Activated T-helper 2 cell treated with anti-CD3 and anti-CD28 coated beads, Interferon-gamma antibody, Interleukin-2, Interleukin-4, amounts not matched to agents 10 μg/mL and 5 μg/mL and 100 μg/mL, durations not matched to agents 14 hours and 24 hours and 36 hours (primary cell): ENCODE measurements at places on chromosomes 12 and 14. TPM values are rescaled to one million over a fixed set of nuclear protein-coding genes. Genes with fewer than 3 reads are reported as not detected.
A peak's percentile ranks its signal among the peaks of the same experiment; 100 is the strongest.

- H3K4me1 ChIP-seq: no peaks in the 10 kb centered on the region
- peaks cover 53% of the 10 kb centered on the region for H3K36me3 ChIP-seq
- peak overlapping the region; percentile 50 for H3K27ac ChIP-seq
- H3K4me3 ChIP-seq: no peak overlapping the region
Measured at GRCh38 chr12:124338448-124338847, 43.6 kb downstream of the RFLNA start.

DNA sequence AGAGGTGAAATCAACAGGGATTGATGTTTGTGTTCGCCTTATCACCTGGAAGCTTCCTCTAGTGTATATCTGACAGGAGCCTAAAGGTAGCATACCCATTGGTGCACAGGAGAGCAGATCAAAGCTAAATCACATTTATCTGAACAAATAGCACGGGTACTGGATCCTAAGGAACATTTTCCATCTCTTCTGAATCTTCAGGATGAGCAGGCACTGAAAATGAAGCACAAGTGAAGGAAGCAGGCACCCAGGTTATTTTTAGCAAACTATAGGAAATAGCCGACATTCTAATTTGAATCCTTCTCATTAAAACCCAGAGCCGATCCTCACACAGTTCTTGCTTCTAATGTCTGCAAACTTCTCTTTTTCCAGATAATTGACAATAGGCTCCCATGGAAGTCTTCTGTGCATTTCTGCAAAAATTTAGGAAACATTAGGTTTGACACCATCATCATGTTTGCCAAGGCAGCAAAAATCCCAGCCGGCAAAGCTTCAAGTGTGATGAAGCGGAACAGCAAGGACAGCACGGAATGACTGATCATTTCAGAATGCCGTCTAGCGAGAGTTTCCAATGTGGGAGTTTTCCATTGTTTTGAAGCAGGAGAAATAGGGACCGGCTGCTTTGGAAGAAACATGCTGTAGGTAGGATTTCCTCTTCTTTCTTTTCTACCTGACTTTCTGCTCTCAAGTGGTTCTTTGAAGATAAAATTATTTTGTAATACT is 24.3 kb upstream of the RGS6 start:
- H3K36me3 ChIP-seq: no peaks in the 10 kb centered on the region
- no peak overlapping the region for H3K27ac ChIP-seq
- H3K4me1 ChIP-seq: no peaks in the 10 kb centered on the region
- no peak overlapping the region for H3K4me3 ChIP-seq

DNA sequence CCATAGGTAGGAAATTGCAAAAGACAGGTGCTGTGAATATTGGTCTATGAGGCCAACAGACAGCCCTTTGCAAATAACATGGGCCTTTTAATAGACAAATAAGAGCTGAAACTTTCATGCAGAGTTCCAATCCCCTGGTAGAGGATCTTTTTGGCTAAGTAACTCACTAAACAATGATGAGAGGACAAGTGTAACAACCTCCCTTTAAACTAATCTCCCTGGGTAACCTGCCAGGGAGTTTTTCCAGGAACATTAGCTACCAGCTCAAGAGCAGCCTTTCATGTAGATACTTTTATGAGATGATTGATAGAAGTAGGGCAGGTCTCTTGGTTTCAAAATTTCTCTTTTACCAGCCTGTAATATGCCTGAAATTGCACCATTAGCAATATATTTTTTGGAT is 13.8 kb upstream of the CACNA1C start:
- peaks cover 11% of the 10 kb centered on the region for H3K4me1 ChIP-seq
- H3K27ac ChIP-seq: no peak overlapping the region
- H3K36me3 ChIP-seq: no peaks in the 10 kb centered on the region
- peaks cover 51% of the 10 kb centered on the region for H3K27me3 ChIP-seq

- no peak overlapping the region for H3K4me3 ChIP-seq
- no peaks in the 10 kb centered on the region for H3K27me3 ChIP-seq
- H3K36me3 ChIP-seq: peaks cover 54% of the 10 kb centered on the region
Measured at GRCh38 chr12:132129007-132129406, 15.1 kb downstream of the DDX51 start.

- H3K27ac ChIP-seq: no peak overlapping the region
- DNase-seq: no peak
- no peaks in the 10 kb centered on the region for H3K36me3 ChIP-seq
- no peak overlapping the region for H3K4me3 ChIP-seq
- no peaks in the 10 kb centered on the region for H3K27me3 ChIP-seq
Measured at GRCh38 chr12:5232291-5232690, 188.6 kb downstream of the KCNA5 start.

DNA sequence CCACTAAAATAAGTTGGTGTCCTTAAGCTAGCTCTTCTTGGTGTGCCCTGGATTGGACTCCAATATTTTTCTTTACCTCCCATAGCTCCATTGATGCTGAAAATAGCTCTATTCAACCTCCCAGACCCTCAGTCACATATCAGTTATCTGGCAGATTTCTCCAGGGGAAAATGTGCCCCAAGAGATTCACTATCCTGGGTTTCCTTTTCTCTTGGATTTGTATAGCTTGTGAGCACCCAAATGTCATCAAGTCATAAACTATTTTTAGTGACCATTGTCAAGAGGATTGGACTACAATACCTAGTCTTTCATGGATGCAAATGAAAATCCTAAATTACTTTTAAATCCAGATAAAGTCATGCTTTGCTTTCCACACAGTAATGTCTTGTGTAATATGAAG is 339.6 kb upstream of the FOXG1 start:
- DNase-seq: no peak
- no peaks in the 10 kb centered on the region for H3K27me3 ChIP-seq
- no peak overlapping the region for H3K27ac ChIP-seq
- no peaks in the 10 kb centered on the region for H3K36me3 ChIP-seq

The LRRC10 gene
- not detected in 2 replicates for total RNA-seq

DNA sequence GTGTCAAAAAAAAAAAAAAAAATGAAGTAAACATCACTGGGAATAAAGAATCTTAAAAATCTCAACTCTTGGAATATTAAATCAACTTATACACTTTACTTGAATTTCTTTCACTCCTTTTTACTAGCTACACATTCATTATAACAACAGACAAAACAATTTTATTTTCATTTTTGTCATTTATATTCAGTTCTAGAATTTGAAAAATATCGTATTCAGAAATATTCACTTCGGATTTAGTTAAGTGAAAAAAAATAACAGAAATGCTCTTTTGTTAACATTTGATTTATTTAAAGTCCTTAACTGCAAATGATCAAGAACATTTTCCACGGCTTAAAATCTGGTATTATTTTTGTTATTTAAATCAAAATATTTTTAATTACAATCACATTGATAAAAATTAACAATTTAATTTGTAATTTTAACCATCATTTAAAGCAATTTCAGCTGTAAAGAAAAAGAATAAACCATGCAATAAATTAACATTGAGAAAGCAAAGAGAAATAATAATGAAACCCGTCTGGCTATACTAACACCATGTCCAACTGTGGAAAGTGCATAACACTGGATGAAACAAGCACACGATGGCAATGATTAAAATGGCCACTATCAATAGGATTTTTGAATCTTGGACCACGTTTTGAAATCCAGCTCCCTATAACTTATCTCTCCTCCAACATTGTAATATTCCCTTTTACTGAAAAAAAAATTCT is 5.2 kb downstream of the FOXA1 start:
- H3K4me1 ChIP-seq: peaks cover 5% of the 10 kb centered on the region
- no peak overlapping the region for H3K27ac ChIP-seq
- H3K27me3 ChIP-seq: peaks cover 76% of the 10 kb centered on the region
- DNase-seq: no peak

The LRTM2 gene
- 0.07 and 0.09 TPM in 2 replicates for total RNA-seq

- peaks cover 27% of the 10 kb centered on the region for H3K27me3 ChIP-seq
- no peak overlapping the region for H3K4me3 ChIP-seq
- H3K27ac ChIP-seq: no peak overlapping the region
- H3K4me1 ChIP-seq: peaks cover 10% of the 10 kb centered on the region
- no peak for DNase-seq
- H3K36me3 ChIP-seq: no peaks in the 10 kb centered on the region
Measured at GRCh38 chr14:105193916-105194782, 13.0 kb upstream of the NUDT14 start.

The BHLHE41 gene
- not detected in 2 replicates for total RNA-seq

DNA sequence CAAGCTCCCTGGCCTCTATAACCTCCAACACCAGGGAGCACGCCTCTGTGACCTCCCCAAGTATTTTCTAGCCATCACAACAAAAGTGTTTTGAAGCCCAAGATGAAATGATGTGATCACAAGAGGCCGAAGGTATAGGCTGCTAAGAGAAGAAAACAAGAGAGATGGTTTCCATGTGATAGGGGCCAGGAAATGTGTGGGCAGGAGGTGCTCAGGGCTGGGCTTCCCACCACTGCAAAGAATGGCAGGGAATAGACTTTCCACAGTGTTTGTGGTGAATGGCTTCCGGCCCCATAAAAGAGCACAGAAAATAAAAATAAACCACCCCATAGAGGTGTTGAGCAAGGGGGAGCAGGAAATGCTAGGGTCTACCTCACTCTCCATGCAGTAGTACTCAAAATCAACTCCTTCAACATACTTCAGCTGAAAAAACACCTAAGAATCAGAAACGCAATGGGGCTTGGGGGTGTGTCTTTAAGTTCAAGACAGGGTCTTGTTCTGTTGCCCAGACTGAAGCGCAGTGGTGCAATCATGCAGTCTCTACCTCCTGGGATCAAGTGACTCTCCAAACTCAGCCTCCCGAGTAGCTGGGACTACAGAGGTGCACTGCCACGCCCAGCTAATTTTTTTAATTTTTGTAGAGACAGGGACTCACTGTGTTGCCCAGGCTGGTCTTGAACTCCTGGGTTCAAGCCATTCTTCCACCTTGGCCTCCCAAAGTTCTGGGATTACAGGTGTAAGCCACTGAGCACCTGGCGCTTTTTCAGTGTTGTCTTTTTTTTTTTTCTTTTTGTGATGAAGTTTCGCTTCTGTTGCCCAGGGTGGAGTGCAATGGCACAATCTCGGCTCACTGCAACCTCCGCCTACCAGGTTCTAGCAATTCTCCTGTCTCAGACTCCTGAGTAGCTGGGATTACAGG is 27.1 kb downstream of the DAD1 start:
- DNase-seq: peak; percentile 83
- peaks cover 86% of the 10 kb centered on the region for H3K4me1 ChIP-seq
- peak overlapping the region; percentile 98 for H3K27ac ChIP-seq
- H3K27me3 ChIP-seq: no peaks in the 10 kb centered on the region
- H3K36me3 ChIP-seq: peaks cover 42% of the 10 kb centered on the region

- no peaks in the 10 kb centered on the region for H3K36me3 ChIP-seq
- no peak overlapping the region for H3K4me3 ChIP-seq
- no peak for DNase-seq
- no peaks in the 10 kb centered on the region for H3K27me3 ChIP-seq
- H3K4me1 ChIP-seq: no peaks in the 10 kb centered on the region
Measured at GRCh38 chr14:80638620-80639515, 302.7 kb downstream of the CEP128 start.

The BBS10 gene
- 3.9 and 4.1 TPM in 2 replicates for total RNA-seq

The ANKRD33 gene
- not detected in 2 replicates for total RNA-seq

- no peaks in the 10 kb centered on the region for H3K27me3 ChIP-seq
- H3K4me3 ChIP-seq: no peak overlapping the region
- no peak for DNase-seq
- peaks cover 8% of the 10 kb centered on the region for H3K36me3 ChIP-seq
- H3K4me1 ChIP-seq: peaks cover 8% of the 10 kb centered on the region
- H3K27ac ChIP-seq: no peak overlapping the region
Measured at GRCh38 chr14:55599250-55599879, 19.4 kb downstream of the KTN1 start.

DNA sequence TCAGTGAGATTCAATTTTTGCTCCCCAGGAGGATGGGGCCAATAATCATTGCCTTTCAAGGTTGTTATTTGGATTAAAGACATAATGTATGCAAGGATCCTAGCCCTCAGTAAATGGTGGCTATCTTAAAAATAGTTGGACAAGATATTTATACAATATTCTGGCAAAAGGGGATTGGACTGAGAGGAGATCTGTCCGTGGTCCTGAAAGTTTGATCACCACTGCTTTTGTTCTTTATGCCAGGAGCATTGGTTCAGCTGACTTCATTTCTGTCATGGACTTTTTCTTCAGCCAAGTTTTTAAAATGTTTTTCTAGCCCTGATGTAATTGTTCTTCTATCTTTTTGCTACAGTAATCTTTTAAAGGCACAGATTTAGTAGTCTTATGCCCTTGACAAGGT is 70.2 kb upstream of the TCL1A start:
- no peak overlapping the region for H3K4me3 ChIP-seq
- no peaks in the 10 kb centered on the region for H3K4me1 ChIP-seq
- DNase-seq: no peak
- no peaks in the 10 kb centered on the region for H3K36me3 ChIP-seq

DNA sequence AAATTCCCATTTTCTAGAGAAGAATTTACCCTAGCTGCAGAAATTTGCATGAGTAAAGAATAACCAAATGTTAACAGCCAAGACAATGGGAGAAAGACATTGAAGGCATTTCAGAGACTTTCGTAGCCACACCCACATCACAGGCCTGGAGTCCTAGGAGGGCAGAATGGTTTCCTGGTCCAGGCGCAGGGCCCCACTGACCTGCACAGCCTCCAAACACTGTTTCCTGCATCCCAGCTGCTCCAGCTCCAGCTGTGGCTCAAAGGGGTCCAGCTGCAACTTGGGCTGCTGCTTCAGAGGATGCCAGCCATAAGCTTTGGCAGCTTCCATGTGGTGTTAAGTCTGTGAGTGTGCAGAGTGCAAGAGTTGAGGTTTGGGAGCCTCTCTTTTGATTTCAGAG is 6.5 kb upstream of the PRR4 start:
- peaks cover 12% of the 10 kb centered on the region for H3K4me1 ChIP-seq
- DNase-seq: no peak
- H3K4me3 ChIP-seq: no peak overlapping the region
- no peaks in the 10 kb centered on the region for H3K27me3 ChIP-seq

DNA sequence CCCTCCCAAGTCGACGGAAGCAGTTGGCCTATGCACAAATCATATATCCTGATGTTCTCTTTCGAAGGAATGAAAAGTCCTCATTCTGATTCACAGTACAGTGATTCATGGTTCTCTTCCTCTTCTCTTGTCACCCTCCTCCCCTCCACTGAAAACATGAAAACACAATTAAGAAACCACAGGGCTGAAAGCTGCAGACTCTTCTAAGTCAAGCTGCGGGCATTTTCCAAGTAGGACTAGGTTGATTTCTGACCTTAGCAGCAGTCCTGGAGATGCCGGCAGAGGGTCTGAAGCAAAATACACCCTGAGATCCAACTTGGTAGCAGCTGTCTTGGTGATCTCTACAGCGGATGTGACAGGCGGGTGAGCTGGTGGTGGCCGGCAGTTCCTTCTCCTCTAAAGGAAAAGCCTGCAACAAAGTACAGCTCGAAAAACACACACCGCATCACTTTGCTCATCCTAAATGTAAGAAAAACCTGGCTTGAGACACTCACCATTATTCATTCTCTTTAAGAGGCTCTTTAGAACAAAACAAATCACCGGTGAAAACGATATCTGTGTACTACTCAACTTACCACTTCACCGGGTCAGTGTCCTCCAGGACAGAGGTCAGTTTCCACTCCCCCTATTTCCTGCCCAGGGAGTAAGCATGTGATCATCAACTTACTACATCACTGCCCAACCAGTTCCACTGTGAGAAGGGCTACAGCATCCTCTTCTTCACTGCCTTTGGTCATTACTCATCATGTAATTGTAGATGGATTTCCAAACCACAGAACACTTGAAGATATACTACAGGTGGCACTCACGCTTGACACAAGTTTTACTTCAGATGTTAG is 6.0 kb downstream of the TMCC3 start:
- DNase-seq: no peak
- H3K36me3 ChIP-seq: no peaks in the 10 kb centered on the region
- no peak overlapping the region for H3K27ac ChIP-seq
- peaks cover 44% of the 10 kb centered on the region for H3K4me1 ChIP-seq

The PRH2 gene
- not detected in 2 replicates for total RNA-seq
